Stimulated activated CD8-positive, alpha-beta memory T cell treated with anti-CD3 and anti-CD28 coated beads, Interleukin-15, amount 100 ng/mL, for 1 hour (primary cell): ENCODE measurements at places on chromosomes 7 and 10.

GRCh38 chr7:134943785-134944400 lies 42.4 kb upstream of the AGBL3 start:
- no peak for DNase-seq

DNA sequence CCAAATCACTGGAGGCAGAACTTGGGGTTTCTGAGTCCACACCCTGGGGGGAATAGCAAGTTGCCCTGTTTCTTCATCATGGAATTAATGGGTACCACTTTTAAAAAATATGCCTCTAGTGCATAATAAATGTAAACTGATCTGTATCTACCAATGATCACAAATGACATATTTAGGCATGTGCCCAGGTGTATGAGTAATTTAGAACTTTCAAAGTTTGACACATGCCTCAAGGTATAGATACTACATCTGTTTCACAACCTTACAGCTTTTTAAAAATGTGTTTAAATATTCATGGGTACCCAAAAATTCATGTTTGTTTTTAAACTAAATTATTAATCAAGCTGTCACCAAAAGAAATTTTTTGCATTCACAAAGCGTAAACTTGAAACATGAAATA lies 226.0 kb downstream of the KIAA1217 start:
- DNase-seq: no peak

GRCh38 chr7:157834501-157835163 lies 497.8 kb downstream of the DNAJB6 start:
- no peak for DNase-seq

GRCh38 chr7:141992156-141992555 lies 3.5 kb upstream of the MGAM start:
- DNase-seq: no peak

DNA sequence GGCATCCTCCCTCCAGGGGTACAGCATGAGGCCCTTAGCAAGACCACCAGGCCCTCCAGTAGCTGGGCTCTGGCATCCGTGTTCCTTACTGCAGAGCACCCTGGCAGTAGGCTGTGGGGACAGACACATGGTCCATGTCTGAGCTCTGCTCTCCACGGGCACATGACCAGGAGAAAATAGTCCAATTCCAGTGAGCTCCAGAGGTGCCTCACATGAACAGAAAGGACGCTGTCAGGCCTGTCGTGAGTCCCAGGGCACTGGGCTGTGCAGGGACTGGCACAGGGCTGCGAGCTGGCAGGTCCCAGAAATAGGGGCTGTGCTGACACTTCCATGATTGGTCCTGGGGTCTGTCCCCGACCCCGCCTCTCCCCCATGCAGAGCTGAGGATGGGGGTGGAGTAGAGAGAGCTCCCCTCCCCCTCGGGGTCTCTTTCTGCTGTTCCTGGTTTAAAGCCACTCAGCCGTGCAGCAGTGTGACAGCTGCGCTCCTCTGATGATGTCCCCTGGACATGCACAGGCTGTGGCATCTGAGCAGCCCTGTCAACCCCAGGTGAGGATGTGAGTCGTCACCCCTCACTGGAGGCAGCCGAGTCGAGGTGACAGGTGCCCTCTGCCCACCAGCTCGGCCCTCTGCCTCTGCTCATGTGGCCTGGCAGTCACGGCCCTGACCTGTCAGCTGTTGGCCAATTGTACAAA lies 25.2 kb upstream of the ZNF488 start:
- DNase-seq: no peak

DNA sequence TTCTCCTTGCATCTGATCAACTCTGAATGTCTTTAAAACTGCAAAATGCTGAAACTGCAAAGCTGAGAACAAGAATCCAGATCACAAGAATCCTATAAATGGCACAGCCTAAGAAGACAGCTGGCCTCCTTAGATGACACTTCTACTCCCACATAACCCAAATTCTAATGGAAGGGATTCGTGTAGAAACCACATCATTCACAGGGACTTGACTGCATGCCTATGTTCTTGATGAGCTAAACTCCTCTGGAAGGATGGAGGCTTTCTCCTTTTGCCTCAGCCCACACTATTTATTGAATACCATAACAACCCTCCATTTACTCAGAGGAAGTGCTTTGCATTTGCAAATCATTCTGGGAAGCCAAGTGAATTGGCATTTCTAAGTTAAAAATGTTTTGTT lies 252.5 kb upstream of the VWC2 start:
- no peak for DNase-seq

DNA sequence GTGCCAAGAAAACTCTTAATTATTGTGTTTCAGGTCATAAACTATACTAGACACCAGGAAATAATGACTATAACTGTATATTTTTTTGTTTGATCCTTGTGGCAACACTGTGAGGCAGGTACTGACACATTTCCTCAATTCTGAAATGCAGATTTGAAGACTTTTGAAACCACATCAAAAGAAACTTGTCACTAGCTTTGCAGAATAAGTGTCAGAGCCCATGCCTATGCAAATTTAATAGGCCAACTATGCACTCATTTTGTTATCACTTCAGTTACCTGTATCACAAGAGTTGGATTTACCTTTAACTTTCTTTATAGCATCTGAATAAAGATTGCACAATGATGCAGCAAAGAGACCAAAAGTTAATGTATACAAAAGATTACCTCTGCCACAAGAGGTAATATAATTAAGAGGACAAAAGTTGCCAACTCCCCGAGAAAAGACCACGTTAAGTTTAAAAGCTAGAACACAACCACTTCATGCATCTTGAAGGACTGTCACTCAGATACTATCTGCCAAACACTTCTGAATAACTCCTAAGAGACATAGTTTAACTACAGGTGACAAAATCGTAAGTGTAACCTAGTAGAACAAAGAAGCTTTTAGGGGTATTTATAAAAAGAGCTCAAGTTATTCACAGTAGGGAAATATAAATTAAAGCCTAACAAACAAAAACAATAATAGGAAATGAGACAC lies 80.5 kb downstream of the ELAPOR2 start:
- no peak for DNase-seq

DNA sequence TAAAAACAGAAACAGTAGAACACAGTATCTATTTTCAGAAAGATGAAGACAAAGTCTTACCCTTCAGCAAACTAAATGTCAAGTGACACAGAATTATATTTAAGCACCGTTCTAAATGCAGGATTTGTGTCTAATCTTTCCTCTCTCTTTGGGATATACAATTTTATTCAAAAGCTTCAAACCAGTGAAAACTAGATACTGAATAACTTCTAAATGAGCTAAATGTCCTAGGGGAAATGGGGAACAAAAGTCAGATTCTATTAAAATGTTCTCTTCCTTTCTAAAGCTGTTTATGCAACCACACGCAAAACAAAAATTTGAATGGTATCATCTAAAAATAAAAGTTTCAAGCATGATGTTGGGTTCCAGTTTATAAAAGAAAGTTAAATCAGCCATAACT lies 136.4 kb upstream of the AOAH start:
- no peak for DNase-seq

GRCh38 chr10:8245814-8246142 lies 191.3 kb downstream of the GATA3 start:
- DNase-seq: no peak

GRCh38 chr10:121804460-121804859 lies 123.4 kb downstream of the ATE1 start:
- no peak for DNase-seq

- no peak for DNase-seq
Measured at GRCh38 chr7:119270045-119270464, 1002.9 kb upstream of the KCND2 start.

DNA sequence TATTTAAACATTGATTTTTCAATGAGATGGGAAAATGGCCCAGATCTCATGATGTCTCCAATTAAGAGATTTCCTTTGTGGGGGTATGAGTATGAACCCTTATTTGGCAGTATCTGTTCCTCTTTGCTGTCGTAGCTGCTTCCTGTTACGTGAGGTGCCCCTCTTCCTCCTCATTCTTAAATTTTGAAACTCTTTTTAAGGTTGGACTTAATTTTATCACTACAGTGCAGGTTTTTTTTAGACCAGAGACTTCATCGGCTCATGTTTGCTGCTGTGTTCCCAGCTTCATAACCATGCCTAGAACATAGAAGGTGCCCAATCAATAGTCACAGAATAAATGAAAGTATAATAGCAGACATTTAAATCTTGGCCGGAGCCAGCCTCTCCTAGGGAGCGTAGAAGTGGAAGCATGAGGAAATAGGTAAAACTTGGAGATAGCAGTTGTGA lies 2.4 kb downstream of the MIOS start:
- DNase-seq: no peak

DNA sequence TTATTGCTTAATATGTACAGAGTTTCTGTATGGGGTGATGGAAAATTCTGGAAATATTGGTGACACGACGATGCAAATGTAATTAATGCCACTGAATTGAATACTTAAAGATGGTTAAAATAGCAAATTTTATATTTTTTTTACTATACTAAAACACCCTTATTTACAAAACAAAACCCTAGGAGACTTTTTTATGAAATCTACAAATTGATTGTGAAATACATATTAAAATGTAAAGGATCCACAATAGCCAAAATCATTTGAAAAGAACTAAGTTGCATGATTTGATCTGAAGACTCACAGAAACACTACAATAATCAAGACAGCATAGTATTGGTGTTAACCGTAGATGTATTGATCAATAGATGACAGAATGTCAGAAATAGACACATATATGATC lies 252.0 kb downstream of the GRM8 start:
- no peak for DNase-seq

DNA sequence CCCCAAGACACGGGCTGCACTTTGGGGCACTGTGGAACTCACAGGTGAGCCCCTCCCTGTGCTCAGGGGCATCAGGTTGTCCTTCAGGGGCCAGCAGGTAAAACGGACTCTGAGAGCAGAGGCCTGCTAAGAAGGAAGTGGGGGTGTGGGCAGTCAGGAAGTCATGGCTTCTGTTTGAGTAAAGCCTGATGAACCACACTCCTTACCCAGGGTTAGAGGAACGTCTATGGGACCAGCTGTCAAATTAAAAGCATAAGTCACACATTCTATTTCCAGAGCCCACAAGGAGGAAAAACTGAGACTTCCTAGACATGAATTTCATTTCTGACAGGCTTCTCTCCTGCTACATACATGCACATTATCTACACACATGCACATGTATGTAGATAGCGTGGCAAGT lies 616.4 kb downstream of the SDK1 start:
- DNase-seq: no peak

- no peak for DNase-seq
Measured at GRCh38 chr7:33757563-33758165, 147.7 kb upstream of the BMPER start.

GRCh38 chr7:125618516-125618915 lies 688.9 kb upstream of the POT1 start:
- no peak for DNase-seq

DNA sequence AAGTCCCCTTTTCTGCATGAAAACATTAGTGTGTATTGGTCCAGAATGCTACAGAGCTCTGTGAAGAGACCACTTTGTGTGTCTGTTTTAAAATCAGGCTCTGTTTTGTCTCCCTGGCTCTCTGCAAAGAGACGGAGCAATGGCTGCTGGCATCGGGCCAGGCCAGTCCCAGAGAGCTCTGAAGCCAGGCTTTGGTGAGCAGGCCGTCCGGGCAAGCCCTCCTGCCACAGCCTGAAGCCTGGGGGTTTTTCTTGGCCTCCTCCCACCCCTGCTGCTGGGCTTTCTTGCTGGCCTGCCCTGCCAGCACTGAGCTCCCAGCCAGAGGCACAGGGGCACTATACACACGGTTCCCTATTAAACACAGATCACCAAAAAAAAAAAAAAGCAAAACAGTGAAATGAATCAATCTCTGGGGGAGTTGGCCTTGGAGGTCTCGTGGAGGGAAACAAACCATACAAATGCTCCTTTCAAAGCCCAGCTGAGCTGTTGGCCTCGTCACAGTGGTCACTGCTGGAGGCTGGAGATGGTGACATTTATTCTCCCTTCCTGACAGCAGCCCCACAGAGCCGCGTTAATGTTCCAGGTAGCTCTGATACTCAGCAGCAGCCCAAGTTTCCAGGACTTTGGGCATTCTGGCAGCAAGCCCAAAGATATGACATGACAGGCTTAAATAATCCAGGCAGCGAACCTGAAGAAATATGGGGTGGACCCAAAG lies 237.2 kb downstream of the TCF7L2 start:
- DNase-seq: no peak

- DNase-seq: no peak
Measured at GRCh38 chr7:21326241-21326640, 101.6 kb upstream of the SP4 start.

DNA sequence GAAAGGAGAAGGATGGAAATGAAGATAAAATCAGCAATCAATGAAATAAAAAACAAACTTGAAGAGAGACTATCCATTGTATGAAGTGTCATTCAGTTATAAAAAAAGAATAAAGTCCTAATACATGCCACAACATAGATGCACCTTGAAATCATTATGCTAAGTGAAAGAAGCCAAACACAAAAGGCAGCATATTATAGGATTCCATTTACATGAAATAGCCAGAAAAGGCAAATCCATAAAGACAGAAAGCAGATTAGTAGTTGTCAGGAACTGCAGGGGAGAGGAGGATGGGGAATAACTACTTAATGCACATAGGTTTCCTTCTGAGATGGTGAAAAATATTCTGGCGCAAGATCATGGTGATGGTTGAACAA lies 6.6 kb upstream of the PON1 start:
- no peak for DNase-seq

GRCh38 chr10:12358863-12359564 lies 9.7 kb downstream of the CAMK1D start:
- DNase-seq: no peak

GRCh38 chr10:100864036-100864885 lies 48.5 kb upstream of the SLF2 start:
- DNase-seq: no peak

DNA sequence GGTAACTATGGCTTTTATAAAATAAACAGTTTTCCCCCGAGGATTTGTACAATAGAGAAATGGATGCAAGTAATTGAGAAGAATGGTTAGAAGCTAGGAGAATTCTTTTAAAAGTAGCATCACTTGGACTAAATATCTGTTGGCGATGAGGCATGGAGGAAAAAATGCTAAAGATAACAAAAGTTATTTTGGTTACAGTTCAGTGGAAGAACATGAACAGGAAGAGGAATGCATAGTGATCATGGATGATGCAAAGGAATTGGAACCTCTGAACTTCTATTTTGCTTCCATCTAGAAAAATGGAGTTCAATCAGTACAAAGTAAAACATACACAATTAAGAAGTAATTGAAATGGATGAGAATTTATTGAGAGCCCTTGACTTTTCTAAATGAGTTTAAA lies 32.9 kb downstream of the ENTPD1 start:
- no peak for DNase-seq

DNA sequence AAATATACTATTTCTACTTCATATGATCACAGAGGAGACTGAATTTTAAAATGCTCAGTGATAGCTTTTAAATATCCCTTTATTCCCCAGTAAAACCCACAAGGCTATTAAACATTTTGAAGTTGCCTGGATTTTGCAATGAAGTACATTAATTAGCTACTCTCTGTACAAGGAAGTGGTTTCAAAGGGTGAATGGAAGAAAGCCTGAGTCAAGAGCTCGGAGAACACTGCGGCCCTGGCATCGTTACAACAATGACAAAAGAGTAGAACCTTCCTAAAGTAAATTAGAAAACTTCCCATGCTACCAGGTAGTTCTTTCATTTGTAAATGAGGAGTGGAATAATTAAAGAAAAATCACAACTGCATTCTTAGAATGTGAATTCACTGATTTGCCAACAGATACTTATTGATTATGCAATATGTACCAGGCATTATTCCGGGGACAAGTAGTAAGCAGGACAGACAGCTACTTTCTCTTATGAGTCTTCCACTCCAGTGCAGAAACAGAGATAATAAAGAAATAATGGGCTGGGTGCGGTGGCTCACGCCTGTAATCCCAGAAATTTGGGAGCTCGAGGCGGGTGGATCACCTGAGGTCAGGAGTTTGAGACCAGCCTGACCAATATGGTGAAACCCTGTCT lies 63.0 kb downstream of the ZNF22 start:
- DNase-seq: no peak
